ENCODE measurements at places on chromosomes 1 and 21.

DNA sequence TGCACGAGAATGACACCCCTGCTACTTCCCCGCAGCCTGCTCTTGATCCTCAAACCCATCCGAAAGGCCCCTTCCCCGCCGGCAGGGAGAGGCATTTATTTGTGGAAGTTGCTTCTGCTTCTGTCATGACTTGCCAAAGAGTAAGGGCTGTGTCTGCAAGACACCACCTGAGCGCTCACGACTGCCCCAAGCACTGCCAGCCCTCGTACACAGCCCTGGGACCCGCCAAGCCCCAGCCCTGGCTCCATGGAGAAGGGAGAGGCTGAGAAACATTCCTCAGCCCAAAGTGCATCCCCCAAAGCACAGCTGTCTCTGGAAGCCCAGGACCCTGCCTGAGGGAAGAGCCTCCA lies 6.3 kb upstream of the TPRG1L start:
- no peak for DNase-seq

DNA sequence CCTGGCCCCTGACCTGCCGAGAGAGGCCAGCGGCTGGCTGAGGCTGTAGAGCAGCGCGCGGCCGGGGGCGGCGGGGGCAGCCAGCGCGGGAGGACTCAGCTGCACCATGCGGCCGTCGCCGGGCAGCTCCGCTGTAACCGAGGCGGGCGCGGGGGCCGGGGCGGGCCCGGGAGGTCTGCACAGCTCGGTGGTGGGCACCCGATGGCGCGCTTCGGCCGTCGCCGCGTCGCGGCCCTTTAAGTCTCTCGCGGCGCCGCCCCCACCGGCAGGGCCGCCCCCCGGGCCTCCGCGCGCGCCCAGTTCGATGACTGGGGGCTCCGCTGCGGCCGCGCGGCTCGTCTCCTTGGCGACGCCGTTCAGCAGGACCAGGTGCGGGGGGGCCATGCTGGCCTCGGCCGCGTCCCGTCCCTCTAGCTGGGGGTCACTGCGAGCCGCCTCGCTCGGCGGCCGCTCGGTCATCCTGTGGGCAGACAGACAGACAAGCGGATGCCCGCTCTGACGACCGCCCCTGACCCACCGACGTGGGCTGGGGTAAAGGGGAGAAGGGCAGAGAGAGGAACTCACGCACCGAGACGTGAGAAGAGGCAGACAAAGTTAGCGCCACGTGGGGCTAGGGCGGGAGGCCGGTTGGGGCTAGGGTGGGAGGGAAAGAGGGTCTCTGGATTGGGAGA lies 6.5 kb downstream of the TAL1 start:
- no peak for DNase-seq

DNA sequence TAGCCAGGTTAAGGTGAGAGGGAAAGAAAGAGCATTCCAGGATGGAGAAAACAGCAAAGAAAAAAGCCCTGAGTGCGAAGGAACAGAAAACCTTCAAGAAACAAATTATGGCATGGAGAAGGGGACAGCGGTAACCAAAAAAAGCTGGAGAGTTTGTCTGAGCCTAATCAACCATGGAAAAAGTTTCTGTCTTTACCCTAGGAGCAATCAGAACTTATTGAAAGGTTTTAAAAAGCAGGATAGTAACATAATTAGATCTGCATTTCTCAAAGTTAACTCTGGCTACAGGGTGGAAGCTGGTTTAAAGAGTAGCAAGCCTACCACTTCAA lies 26.1 kb upstream of the HPDL start:
- DNase-seq, result no peak

GRCh38 chr1:10802944-10803715 lies 6.7 kb upstream of the CASZ1 start:
- DNase-seq, result no peak

DNA sequence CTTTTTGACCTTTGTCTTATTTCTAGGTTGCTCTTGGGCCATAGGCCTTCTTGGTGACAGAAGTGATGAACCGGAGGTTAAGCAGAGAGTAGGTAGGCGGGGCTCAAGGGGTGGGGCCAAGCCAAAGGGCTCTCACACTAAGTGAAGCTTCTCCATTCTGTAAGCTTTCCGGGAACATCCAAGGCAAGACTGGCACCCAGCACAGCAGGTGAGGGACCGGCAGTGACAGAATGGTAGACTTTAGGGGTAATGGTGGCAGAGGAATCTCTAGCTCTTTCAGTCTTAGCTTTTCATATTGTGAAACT lies at the start of gene TNFAIP8L2:
Gene TNFAIP8L2, plus strand, starts transcription at position 135 of the 305 bp plus-strand sequence. CDS start 2,049 bp downstream, outside the sequence.
- DNase-seq, result no peak

DNA sequence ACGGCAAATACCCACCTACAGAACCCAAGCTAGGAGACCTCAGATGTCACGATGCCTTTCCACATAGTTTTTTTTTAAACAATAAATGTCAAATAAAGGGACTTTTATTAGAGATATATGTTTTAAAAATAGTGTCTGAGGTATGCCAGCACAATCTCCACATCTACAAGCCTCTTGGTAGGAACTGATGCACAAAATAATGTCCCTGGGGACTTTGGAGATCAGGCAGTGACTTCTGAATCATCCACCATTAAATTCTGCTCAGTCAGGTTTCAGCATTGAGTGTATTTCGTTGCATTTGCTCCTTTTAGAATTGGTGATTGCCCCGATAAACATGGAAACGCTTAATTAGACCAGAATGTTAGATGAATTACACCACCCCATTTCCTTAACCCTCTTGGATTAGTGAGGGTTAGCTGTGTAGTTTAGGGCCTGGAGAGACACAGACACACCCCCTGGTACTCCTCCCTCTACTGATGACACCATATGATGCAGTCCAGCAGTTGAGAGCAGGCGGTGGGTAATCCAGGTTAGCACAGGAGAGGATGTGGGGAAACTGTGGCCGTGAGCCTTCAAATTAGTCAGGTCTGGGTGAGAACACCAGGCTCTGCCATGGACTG lies 33.6 kb downstream of the LGR6 start:
- DNase-seq, result no peak

- DNase-seq, result no peak
Measured at GRCh38 chr1:67830928-67831830, 2.1 kb downstream of the GNG12 start.

GRCh38 chr1:107623431-107623830 lies 341.5 kb downstream of the VAV3 start:
- DNase-seq, result no peak

DNA sequence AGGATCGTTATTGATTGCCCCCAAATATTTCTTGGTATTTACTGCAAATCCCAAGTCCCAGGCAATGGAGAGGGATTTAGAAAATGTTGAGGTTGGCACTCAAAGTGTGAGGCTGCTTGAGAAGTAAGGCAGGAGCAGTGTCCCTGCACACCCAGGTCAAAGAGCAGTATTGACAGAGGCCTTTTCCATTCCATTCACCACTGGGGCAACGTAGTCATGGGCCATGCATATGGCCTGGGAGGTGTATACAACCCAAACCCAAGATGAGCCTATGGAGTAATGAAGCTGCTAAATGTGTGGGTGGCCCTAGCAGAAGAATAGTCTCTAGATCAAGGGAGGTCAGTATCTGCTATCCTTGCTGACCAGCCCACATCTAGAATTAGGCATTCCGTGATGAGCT lies 245.6 kb downstream of the FOXD2 start:
- DNase-seq, result no peak

DNA sequence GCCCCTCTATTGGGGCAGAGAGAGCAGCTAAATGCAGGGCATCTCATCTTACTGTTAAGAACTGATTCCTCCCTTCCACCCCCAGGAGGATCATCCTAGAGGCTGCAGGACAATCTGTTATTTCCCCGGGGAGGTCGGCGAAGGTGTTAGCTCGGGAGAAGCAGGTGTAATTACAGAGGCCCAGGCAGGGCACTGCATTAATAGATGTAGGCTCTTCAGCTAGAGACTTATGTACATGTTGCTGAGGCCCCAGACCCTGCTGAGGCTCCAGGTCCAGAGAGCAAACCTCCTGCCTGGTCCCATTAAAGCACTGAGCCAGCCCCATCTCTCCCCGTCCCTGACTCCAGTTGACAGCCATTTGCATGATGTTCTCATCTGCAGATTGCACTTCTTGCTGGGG lies 320.3 kb upstream of the VAMP3 start:
- DNase-seq, result no peak

GRCh38 chr1:46806196-46807020 lies 7.6 kb downstream of the CYP4B1 start:
- DNase-seq, result peak; percentile 0

DNA sequence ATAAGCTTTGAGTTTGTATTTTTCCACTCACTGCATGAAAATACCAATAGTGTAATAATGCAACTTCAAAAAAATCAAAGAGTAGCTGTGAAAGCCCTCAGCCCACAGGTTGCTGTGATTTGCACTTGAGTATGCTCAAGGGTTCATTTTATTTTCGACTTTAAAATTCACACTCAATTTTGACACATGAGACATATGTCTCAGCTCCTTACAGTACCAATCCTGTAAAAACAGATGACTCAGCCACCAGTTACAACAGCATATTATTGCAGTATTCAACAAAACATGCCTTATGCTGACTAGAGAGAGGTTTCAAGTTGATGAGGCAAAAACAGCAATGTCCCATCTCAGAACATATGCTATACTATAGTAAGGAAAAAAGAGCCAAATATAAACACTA lies 66.1 kb downstream of the CYYR1 start:
- DNase-seq, result peak; percentile 27

- DNase-seq, result no peak
Measured at GRCh38 chr1:75745276-75745675, 20.8 kb downstream of the ACADM start.

DNA sequence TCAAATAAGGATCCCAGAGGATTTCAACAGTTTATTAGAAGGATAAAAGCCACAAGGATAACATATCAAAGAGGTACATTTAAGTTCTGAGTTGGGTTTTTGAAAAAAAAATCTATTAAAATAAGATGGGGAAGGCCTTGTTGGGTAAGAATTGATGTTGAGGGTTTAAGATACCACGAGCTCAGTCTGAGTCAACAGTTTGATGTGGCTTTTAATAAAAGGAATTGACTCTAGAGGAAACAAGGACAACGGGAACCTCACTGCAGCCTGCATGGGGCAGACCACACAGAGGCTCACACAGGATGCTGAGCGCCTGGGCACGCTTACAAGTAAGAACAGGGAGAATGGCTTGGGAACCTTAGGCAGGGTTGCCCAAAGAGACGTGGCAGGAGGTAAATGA lies 107.5 kb downstream of the TIAM1 start:
- no peak for DNase-seq

GRCh38 chr1:234727018-234727940 lies 117.3 kb upstream of the IRF2BP2 start:
- no peak for DNase-seq

DNA sequence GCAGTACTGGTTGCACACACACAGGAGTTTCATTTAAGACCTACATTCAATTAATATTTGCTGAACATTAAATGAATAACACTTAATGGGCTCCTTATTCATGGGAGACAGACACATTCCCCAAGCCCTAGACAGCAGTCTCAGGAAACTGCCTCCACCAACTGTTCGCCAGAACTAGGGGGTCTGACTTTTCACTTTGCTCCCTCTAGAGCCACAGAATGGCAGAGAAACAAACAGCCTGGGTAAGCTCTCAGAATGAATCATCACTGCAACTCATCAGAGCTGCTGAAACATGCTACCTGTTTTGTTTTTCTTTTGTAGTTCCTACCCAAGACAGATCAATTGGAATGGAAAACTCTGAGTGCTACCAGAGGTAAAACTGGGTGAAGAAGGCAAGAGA lies 31.7 kb downstream of the ELK4 start:
- no peak for DNase-seq

- DNase-seq, result no peak
Measured at GRCh38 chr1:217687511-217687910, 56.4 kb downstream of the SPATA17 start.

- DNase-seq, result no peak
Measured at GRCh38 chr1:59214248-59215208, 82.4 kb upstream of the FGGY start.

GRCh38 chr1:172545396-172546004 lies 12.6 kb downstream of the SUCO start:
- DNase-seq, result no peak

- DNase-seq, result no peak
Measured at GRCh38 chr21:25862596-25862995, 127.8 kb downstream of the GABPA start.

DNA sequence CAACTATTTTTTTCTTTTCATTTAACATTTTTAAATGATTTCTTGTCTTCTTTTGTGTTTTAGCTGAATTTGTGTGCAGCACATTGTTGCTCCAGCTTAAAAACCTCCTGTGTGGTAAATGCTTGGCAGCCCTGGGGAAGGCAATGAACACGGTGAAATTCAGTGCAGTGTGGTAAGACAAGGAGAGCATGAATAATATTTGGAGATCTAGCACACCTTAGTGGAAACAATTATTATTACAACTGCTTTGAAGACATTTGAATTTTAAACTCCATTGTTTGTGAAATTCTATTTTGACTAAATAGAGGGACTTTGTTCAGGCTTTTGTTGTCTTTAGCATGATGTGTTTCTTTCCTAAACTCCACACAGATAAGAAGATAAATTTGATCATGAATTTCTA lies 242.6 kb upstream of the CXADR start:
- peak; percentile 6 for DNase-seq
